ENCODE measurements at places on chromosomes 5 and 9.

DNA sequence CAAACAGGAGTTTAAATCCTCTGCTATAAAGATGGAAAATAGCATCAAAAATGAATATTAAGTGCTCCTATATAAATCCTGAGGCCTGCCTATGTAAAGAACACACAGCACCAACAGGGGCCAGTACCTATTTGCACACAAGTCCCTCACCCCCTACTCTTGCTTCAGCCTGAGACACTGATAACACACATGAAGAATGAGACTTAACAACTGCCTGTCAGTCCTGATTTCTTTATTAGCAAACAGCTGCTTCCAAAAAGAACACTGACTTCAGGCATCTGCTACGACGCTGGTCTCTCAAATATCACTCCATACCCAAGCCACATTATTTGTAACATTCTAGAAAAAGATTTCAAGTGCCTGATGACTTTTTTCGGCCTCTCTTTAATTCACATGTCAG is 55.5 kb downstream of the MYO10 start:
- DNase-seq = no peak

GRCh38 chr5:135150767-135151166 is 116.7 kb upstream of the PITX1 start:
- DNase-seq = no peak

- DNase-seq = no peak
These were observed 93.8 kb downstream of the NXNL2 start for GRCh38 chr9:88628811-88629210.

- DNase-seq = no peak
These were observed 114.6 kb downstream of the GABRB2 start for GRCh38 chr5:161431963-161432362.

DNA sequence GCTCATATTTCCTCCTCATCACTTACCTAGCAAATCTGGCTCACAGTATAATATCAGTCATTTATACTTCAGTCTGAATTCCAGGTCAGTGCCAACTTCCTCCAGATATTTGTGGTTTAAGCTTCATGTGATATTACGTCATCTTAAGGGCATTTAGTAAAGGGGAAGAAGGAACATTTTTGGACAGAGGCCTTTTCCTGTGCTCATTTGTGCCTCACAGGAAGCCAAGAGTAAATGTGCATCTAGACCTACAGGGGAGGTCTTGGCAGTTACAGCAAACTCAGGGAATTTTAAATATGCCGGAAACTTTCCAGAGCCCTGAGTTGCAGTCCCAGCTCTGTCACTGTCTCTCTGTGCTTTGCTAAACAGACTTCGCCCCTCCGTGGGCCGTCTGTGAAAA is 12.3 kb upstream of the KCNIP1 start:
- no peak for DNase-seq

GRCh38 chr5:35810601-35811000 is 46.1 kb upstream of the IL7R start:
- no peak for DNase-seq

GRCh38 chr9:101468116-101468515 is 32.5 kb upstream of the ALDOB start:
- DNase-seq = no peak
